ENCODE measurements at places on chromosomes 2 and 18.
A peak's percentile ranks its signal among the peaks of the same experiment; 100 is the strongest.

DNA sequence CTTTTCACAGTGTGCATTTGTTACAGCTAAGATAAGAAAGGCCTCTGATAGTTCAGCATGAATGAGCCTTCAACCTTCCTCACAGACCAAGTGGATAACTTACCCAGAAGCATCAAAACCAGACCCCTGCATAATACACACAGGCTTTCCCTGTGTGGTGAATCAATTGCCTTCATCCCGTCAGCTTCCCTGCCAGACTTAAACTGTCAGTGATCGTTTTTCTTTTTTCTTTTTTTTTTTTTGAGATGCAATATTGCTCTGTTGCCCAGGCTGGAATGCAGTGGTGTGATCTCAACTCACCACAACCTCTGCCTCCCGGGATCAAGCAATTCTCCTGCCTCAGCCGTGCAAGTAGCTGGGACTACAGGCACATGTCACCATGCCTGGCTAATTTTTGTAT is 20.5 kb upstream of the SLC35F5 start:
- ATAC-seq: no peak

- ATAC-seq: no peak
Observed at GRCh38 chr2:35978218-35978617, 377.4 kb upstream of the CRIM1 start.

GRCh38 chr2:107036293-107036692 is 150.3 kb upstream of the ST6GAL2 start:
- no peak for ATAC-seq

GRCh38 chr2:168216351-168217005 is 30.9 kb downstream of the STK39 start:
- peak; percentile 85 for ATAC-seq

- no peak for ATAC-seq
Observed at GRCh38 chr2:2320486-2321199, 10.4 kb downstream of the MYT1L start.

- ATAC-seq: no peak
Observed at GRCh38 chr2:168460571-168460970, 4.5 kb downstream of the CERS6 start.

DNA sequence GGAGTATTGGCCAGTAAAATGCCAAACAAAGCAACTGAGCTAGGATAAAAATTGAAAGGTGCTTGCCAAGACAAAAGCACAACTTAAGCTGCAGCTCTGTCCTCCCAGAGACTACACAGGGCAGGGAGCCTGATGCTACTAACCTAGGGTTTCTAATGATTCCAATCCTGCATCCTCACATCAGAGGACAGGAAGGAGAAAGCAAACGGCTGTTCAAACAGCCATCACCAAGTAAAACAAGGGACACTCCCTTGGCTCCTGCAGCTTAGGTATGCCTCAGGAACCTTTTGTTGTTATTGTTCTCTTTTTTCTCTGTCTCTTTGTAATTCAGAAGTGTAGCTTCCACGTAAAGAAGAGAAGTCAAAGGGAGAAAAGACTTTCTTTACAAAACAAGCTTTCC is 99.5 kb downstream of the TCF4 start:
- ATAC-seq: no peak

Data from esophagus mucosa (tissue), 1 donor.